Naive thymus-derived CD8-positive, alpha-beta T cell (primary cell): ENCODE measurements at places on chromosomes 1 and 21.

DNA sequence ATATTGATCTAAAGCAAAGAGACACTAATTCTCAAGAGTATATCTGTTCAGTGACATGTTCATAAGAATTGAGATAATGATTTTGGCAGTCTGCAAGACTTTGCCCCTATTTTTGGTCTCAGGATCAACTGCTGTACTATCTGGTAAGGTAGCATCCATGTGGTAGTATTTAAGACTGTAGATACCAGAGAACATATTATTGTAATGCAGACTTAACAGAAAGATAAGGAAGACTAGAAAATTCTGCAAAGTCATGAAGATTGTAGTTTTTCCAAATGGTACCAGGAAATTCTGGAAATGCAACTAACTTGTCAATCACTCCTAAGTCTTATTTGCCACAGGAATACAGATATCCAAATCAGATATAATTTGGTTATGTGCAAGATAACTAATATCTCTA is 35.1 kb downstream of the RNF2 start:
- no peak for DNase-seq

- DNase-seq, result peak; percentile 69
Observed at GRCh38 chr1:181423301-181423918, 59.9 kb upstream of the CACNA1E start.

DNA sequence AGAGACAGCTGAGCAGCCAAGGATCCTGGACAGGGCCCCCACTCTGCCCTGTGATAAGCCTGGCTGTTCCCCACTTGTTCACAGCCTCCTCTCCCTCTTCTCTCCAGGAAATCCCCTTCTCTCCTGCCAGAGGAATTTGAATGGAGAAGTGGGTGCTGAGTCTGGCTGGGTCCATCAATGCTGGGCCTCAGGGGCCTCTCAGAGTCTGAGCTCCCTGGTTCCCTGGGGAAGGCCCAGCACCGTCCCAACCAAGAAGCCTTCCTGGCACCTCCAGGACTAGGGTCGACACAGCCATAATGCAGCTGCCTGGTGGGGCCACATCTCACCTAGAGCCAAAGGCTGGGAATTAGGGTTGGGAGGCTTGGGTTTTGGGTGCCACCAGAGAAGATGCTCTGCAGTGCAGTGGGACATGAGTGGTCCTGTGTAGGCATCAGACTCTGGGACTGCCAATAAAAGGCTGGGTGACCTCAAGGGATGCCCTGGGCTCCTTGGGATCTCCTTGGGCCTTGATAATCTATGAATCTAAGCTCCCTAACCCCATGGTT is 2.5 kb downstream of the MYBPH start:
- DNase-seq, result no peak

- no peak for DNase-seq
Observed at GRCh38 chr1:162347281-162347680, 29.4 kb downstream of the SPATA46 start.

DNA sequence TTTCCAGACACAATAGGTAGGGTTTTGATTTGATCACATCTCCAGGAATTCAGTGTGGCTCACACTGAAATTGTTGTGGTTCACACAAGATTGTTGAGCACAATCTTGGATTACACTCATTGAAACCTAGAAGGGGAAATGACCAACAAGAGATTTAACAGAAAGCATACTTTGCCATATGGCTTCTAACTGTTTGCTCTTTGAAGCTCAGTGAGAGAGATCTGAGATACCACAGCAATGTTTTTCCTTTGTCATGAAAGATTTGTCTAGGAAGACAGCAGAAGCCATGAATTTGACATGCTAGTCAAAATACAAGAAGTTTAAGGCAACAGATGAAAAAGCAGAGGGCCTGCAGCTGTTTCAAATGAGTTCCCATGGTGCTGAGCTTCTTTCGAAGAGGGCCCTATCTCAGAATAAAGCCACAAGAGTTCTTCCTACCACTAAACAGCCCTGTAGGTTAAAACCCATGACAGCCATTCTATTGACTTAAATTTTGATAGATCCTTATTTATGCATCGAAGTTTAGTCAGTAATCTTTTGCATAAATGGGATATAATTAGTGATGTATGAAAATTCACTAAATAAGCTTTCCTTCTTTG is 650.4 kb downstream of the LTN1 start:
- no peak for DNase-seq

DNA sequence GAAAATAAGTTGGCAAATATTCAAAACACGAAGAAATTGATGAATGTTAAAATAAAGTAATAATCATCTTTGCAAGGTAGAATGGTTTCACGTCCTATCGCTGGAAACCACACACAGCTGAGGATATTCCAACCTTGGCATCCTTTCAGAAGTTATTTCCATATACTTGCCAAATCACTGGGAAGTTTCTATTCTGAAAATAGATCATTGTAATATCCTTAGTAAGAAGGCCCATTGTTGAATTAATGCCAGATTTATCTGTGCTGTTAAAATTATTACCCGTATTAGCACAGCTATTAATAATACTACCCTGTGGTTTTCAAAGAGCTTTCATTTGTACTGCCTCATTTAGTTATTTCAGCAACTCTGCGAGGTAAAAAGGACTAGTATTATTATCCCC is 81.1 kb downstream of the OLFM3 start:
- DNase-seq, result no peak

- no peak for DNase-seq
Observed at GRCh38 chr1:243399561-243400155, 143.8 kb downstream of the SDCCAG8 start.

GRCh38 chr1:63033211-63033610 is 249.3 kb downstream of the ATG4C start:
- no peak for DNase-seq

GRCh38 chr1:225853441-225853840 is 28.7 kb downstream of the TMEM63A start:
- no peak for DNase-seq

- DNase-seq, result no peak
Observed at GRCh38 chr1:29417147-29417858, 181.0 kb downstream of the PTPRU start.

- no peak for DNase-seq
Observed at GRCh38 chr1:11725616-11726015, 10.3 kb upstream of the AGTRAP start.
